ENCODE measurements at places on chromosomes 11 and 22. TPM values are rescaled to one million over a fixed set of nuclear protein-coding genes. Genes with fewer than 3 reads are reported as not detected.

Gene ARRB1
- 10.5 TPM for polyA plus RNA-seq

Gene SCN2B
- 1.1 TPM for polyA plus RNA-seq

Gene OR4A16
- not detected for polyA plus RNA-seq

Gene APOL5
- polyA plus RNA-seq = not detected

Gene SMC1B
- not detected for polyA plus RNA-seq

Gene RIMBP3B
- polyA plus RNA-seq = 0.26 TPM

Gene ADAMTS15
- 1.1 TPM for polyA plus RNA-seq

Gene CLTCL1
- 14.1 TPM for polyA plus RNA-seq

Gene ANO1
- polyA plus RNA-seq = not detected

Gene OR56A1
- polyA plus RNA-seq = not detected

Gene LIF
- polyA plus RNA-seq = not detected

Gene NPAS4
- polyA plus RNA-seq = 10.6 TPM

Gene HARBI1
- 9.5 TPM for polyA plus RNA-seq

Gene FAM83F
- 0.02 TPM for polyA plus RNA-seq

Gene NUMA1
- polyA plus RNA-seq = 116 TPM

Gene TENM4
- 24.8 TPM for polyA plus RNA-seq

Gene PRSS23
- polyA plus RNA-seq = 3.6 TPM

All from neural cell (in vitro differentiated cells).